ENCODE measurements at places on chromosomes 11 and 22.

- DNase-seq, result no peak
Measured at GRCh38 chr22:28051787-28052356, 132.8 kb upstream of the PITPNB start.

GRCh38 chr11:45477588-45477987 is 187.8 kb downstream of the CHST1 start:
- no peak for DNase-seq

DNA sequence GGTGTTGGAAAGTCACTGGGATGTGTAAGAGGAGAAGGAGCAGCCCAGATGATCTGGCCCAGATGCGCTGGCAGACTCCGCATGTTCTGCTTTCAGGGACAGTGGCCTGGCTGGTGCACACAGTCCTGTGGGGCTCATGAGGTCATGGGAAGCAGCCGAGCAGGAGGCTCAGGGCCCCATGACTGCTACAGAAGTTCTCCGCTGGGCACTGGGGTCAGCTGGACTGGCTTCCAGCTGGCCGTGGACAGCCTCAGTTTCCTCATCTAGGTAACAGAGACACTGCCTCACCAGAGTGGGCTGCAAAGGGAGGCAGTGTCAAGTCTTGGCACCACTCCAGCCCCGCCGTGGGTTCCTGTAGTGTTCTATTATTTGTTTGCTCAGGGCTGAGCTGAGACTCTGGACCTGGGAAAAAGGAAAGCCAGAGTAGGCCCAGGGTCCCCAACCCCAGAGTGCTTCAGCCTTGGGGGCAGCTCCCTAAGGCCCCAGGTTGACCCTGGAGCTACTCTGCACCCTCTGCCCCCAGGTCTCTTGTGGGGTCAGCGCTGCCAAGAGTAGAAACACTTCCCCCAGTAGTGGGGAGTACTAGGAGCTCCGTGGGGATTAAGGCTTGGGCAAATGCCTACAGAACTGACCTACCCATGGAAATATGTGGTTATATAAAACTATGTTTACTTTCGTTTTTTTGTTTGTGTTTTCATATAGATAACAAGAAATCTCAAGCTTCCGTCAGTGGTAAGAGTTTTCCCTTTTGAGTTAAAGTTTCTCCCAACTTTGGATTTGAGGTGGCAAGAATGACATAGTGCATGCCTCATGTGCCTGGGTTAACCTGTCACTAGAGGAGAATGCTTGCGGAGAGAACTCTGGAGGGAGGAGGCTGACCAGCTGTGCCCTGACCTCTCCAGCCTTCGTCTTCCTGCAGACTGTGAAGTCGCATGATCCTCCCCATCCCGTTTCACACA is 45.3 kb downstream of the MED15 start:
- no peak for DNase-seq

DNA sequence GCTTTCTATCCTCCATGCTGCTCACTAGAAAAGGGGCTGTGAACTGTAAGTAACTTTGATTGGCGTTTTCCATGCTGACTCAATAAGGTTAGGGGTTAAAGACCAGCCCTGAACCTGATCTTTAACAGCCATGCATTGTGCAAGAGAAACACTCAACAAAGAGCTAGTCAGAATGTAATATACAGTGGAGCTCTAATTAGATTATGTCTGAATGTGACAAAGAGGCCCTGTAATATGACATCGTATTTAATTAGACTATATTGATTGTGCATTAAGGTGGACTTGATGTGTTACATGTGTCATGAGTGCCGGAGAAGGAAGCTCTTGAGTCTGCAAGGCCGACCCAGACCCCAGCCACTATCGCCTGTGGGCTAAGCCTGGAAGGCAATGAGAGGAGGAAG is 70.5 kb downstream of the PKNOX2 start:
- DNase-seq, result no peak

DNA sequence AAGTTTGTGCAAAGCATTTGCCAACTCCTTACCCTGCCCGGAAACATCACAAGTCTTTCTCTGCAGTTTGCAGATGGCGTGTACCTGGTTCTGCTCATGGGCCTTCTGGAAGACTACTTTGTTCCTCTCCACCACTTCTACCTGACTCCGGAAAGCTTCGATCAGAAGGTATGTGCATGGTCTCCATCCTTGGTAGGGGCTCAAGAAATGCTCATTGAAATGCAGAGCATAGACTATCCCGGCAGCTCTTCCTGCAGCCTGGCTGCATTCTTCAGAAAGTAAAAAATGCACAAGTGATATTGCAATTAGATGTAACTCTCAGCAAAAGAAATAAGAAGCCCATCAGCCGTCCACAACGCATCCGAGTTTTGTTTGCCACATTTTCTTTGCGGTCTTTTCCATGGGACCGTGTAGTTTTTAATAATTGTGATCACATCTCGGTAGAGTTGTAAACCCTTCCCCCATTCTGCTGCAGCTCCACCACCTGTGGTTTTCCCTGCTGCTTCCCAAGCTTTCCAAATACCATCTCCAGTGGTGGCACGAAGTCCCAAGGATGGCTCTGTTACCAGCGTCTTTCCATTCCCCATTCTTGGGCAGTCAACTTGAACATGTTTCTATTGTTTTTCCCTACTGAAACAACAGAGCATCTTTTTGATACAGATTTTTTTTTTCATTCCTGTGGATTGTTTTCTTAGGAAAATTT is 22.7 kb upstream of the PARVG start:
- no peak for DNase-seq

GRCh38 chr11:133306019-133306418 is 226.3 kb downstream of the OPCML start:
- no peak for DNase-seq

DNA sequence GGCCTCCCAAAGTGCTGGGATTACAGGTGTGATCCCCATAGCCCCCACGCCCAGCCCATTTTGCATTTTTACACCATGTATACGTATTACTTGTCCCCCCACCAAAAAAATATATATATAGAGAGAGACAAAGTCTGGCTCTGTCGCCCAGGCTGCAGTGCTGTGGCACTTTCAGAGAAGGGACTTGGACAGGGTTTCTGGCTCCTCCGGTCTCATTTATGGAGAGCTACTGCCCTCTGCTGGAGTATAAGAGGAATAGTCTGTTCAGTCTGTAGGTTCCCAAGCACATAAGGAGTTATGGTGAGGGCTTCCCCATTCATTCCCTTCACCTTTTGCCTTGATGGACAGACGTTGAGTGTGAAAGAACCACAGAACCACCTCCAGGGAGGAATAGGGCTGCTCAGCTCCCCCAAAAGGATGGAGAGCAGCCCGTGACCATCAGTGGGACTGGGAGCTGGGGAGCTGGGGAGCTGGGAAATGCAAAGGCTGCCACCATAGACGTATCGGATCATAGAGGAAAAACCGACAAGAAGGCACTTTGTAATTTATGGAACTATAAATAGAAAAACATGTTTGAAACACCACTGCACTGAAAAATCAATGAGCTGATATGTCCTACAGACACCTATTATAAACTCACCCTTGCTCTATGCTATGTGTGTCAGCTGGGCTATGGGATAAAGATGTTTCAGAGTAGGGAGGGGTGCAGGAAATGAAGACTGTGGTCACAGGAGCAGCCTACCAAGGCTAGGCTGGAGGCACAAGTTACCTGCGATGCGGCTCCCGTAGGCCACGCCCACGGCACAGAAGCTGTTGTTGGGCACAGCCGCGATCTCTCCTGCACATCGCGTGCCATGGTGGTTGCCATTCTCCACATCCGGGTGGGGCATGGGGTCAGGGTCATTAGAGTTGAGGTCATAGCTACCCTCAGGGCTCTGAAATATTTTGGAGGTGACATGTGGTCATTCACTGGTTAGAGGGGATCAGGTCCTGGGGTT is 5.2 kb downstream of the PCSK7 start:
- peak; percentile 31 for DNase-seq

GRCh38 chr11:66976925-66977324 is 1.8 kb downstream of the C11orf86 start:
- no peak for DNase-seq

GRCh38 chr11:68322052-68322430 is 9.7 kb downstream of the LRP5 start:
- no peak for DNase-seq
